ENCODE measurements at places on chromosomes 2 and 18. TPM values are rescaled to one million over a fixed set of nuclear protein-coding genes. Genes with fewer than 3 reads are reported as not detected.

DNA sequence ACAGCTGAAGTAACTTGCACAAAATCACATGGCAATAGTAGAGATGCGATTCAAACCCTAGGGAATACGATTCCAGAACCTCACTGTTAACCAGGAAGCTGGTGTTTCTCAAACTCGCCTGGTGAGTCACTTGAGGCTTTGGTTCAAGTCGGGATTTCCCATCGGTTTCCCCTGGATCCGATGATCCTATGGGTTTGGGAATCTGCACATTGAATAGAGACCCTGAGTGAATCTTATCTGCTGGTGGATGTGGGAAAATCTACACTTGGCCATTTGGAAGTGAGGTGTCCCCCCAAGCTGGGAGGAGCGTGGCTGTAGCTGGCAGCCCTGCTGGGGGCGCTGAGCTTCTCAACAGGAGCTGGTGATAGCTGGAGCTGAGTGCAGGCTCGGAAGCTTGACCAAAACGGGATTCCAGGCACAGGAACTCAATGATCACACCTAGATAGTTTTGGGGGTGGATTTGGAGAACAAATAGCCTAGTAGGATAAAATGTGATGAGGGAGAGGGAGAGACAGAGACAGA, 135.4 kb downstream of the PRKCE start:
- peaks cover 13% of the 10 kb centered on the region for H3K4me1 ChIP-seq
- no peak for DNase-seq
- no peak overlapping the region for H3K27ac ChIP-seq
- no peak overlapping the region for H3K4me3 ChIP-seq
- H3K36me3 ChIP-seq = no peaks in the 10 kb centered on the region
- H3K27me3 ChIP-seq = no peaks in the 10 kb centered on the region

Gene ZNG1B
- 26.0 TPM for total RNA-seq

GRCh38 chr18:2420367-2420766, 150.9 kb downstream of the METTL4 start:
- no peaks in the 10 kb centered on the region for H3K36me3 ChIP-seq
- H3K4me1 ChIP-seq = no peaks in the 10 kb centered on the region
- no peaks in the 10 kb centered on the region for H3K27me3 ChIP-seq
- no peak overlapping the region for H3K4me3 ChIP-seq

Gene LRRC30
- not detected for total RNA-seq

DNA sequence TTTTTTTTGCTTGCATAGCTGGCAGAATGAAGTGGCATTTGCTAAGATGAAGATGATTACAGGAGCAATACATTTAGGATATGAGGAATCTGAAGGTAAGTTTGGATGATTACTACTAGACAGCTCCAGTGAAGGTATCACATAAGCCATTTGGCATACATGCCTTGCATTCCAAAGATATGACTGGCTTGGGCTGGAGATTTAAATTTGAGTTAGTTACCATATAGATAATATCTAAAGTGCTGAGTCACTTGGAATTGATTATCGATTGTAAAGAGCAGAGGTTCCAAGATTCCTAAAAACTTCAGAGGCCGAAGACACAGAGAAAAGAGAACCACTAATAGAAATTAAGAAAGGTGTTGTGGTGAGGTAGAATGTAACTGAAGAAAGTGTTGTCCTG, 1026.4 kb downstream of the DSC3 start:
- DNase-seq = no peak
- H3K36me3 ChIP-seq = no peaks in the 10 kb centered on the region
- no peak overlapping the region for H3K4me3 ChIP-seq
- no peaks in the 10 kb centered on the region for H3K27me3 ChIP-seq

DNA sequence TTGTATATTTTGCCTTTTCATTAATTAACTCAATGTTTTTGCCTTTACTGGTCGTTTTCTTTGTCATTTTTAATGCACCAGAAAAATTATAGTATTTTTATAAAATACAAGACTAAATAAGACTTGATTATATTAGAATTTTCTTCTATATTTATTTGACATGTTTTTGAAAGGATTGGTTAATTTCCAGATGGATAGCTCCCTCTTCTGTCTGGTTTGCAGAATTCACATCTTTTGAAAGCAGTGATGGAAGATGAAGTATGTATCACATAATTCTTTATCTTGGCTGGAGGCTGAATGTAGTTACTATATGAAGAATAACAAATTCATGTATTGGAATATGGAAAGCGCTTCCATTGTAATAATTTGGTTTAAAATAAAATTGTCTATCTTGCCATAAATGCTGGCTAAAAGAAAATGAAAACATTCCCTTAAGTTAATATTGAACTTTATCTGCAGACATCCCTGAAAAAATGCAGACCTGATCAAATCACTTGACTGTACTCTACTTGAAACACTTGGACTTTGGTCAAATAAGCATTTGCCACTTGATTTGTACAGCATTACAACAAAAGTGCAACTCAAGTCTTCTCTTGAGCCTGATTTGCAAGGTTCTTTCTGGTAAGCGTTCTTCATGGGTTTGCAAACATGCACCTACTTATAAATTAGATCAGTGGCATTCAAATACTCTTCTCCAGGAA, 86.3 kb upstream of the EFEMP1 start:
- peaks cover 12% of the 10 kb centered on the region for H3K4me1 ChIP-seq
- H3K27ac ChIP-seq = no peak overlapping the region
- no peaks in the 10 kb centered on the region for H3K36me3 ChIP-seq
- no peaks in the 10 kb centered on the region for H3K27me3 ChIP-seq

DNA sequence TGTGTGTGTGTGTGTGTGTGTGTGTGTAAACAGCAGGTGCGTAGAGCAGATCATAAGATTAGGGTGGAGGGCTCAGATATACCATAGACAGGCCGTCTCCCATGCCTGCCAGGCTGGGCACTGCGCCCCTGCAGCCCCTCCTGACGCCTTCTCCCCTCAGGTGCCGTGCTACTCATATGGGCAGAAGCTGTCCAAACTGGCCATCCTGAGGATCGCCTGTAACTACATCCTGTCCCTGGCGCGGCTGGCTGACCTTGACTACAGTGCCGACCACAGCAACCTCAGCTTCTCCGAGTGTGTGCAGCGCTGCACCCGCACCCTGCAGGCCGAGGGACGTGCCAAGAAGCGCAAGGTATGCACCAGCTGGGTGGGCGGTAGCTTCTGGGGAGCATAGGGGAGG, 10.0 kb downstream of the ATOH8 start:
- DNase-seq = no peak
- peaks cover 44% of the 10 kb centered on the region for H3K36me3 ChIP-seq
- no peak overlapping the region for H3K27ac ChIP-seq

Gene PIAS2
- total RNA-seq = 28.0 TPM

DNA sequence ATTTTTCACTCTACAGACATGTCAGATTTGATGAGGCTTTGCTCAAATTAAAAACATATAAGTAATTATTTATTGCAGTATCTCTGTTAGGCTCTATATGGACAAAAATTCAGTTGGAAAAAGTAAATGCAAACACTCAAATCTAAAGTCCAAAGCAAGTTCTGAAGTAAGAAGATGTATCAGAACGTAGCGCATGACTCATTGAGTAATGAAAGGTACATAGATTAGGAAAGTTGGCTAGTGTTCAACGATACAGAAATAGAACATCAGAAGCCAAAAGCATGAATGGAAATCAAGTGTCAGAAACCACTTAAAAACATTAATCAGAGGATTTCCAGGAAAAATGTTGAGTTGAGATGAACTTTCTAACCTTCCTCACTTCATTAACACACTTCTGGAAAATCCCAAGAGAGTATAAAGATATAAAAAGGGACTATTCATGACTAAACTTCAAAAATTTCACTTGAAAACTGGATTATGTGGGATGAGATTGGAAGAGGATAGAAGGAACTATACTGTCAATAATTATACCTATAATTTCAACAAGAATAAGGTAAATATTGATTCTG, 494.1 kb downstream of the LRRTM4 start:
- H3K36me3 ChIP-seq = no peaks in the 10 kb centered on the region
- no peak overlapping the region for H3K27ac ChIP-seq
- no peaks in the 10 kb centered on the region for H3K4me1 ChIP-seq
- no peak for DNase-seq

- H3K4me3 ChIP-seq = no peak overlapping the region
- H3K27me3 ChIP-seq = no peaks in the 10 kb centered on the region
- DNase-seq = no peak
- H3K36me3 ChIP-seq = no peaks in the 10 kb centered on the region
These were observed 99.0 kb downstream of the TSHZ1 start for GRCh38 chr18:75309564-75309963.

Gene TCF7L1
- total RNA-seq = 7.3 TPM

Gene SLC14A1
- total RNA-seq = 5.5 TPM

Gene CCBE1
- 14.1 TPM for total RNA-seq

- peaks cover 17% of the 10 kb centered on the region for H3K27me3 ChIP-seq
- H3K36me3 ChIP-seq = no peaks in the 10 kb centered on the region
- DNase-seq = no peak
- peak overlapping the region; percentile 11 for H3K4me3 ChIP-seq
- H3K27ac ChIP-seq = no peak overlapping the region
These were observed 7.2 kb downstream of the GAD1 start for GRCh38 chr2:170823898-170824215.

Gene DPP4
- 16.4 TPM for total RNA-seq

DNA sequence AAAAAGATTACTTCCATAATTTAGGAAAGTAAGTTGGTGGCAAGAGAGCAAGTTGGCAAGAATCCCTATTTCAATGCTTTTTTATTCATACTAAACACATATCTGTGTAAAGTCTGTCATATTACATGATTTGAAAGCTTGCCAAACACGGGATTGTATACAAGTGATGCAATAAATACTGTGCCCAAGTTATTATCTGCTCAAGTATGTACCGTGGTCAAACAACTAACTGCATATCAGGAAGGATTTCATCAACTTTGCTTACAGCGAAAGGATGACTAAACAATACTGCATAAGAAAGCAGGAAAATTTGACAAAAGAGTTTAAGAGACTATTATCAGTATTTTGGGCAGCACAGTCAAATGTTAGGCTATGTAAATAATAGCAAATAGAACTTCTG, 69.6 kb upstream of the SCN1A start:
- no peak overlapping the region for H3K4me3 ChIP-seq
- no peak for DNase-seq
- no peaks in the 10 kb centered on the region for H3K4me1 ChIP-seq
- H3K27ac ChIP-seq = no peak overlapping the region
- H3K27me3 ChIP-seq = no peaks in the 10 kb centered on the region
- no peaks in the 10 kb centered on the region for H3K36me3 ChIP-seq

Gene VIL1
- total RNA-seq = not detected

DNA sequence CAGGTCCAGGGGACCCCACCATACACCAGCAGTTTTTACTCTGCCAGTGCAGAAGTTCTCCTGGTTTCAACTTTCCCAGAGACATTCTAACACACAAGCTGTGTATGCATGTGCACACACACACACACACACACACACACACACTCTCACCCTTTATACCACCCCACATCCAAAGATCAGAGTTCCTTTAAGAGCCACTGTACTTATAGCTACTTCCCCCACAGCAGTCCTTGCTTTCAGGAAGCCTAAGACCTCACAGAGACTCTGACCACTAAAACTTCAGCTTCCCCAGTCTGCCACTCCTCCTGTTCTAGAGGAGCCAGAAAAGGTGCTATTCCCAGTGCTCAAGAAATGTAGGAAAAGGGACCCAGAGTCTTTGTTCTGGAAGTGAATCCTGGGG, 107.8 kb downstream of the ZNF521 start:
- peaks cover 12% of the 10 kb centered on the region for H3K4me1 ChIP-seq
- no peak overlapping the region for H3K4me3 ChIP-seq
- H3K27me3 ChIP-seq = no peaks in the 10 kb centered on the region
- no peaks in the 10 kb centered on the region for H3K36me3 ChIP-seq

- H3K27me3 ChIP-seq = no peaks in the 10 kb centered on the region
- H3K4me3 ChIP-seq = no peak overlapping the region
- no peaks in the 10 kb centered on the region for H3K36me3 ChIP-seq
- H3K27ac ChIP-seq = no peak overlapping the region
- no peak for DNase-seq
- no peaks in the 10 kb centered on the region for H3K4me1 ChIP-seq
These were observed 52.7 kb downstream of the TMEM200C start for GRCh38 chr18:5842653-5843052.

Gene ADAM17
- total RNA-seq = 70.6 TPM

DNA sequence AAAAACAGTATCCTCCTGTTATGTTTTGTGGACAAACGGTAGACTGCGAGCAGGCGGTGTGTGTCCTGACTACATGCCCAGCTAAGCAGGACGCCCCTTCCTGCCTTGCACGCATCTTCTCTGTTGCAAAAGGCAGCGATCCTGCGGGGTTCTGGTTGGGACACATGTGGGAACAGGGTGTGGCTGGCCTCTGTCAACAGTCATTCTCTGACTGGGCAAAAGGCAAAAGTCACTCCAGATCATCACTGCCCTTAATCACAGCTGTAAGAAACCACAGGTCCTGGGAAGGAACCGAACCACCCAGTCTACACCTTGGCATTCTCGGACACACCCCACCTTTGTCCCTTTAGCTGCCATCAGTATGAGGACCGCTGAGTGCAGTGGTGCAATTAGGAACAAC, 44.3 kb upstream of the TMEM87B start:
- H3K4me1 ChIP-seq = no peaks in the 10 kb centered on the region
- no peak overlapping the region for H3K4me3 ChIP-seq
- no peak overlapping the region for H3K27ac ChIP-seq
- H3K27me3 ChIP-seq = no peaks in the 10 kb centered on the region

DNA sequence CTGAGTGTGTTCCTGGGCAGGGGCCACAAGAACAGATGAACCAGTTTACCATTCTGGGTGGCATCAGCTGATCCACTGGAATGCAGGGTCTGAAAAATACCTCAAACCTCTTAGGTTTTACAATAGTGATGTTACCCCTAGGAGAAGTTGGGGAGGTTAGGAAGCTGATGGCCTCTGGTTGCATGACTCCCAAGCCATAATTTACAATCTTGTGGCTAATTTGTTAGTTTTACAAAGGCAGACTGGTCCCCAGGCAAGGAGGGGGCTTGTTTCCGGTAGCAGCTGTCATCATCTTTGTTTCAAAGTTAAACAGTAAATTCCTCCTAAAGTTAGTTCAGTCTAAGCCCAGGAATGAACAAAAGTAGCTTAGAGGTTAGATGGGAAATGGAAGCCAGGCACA, 113.8 kb upstream of the SLC38A11 start:
- no peaks in the 10 kb centered on the region for H3K36me3 ChIP-seq
- H3K27me3 ChIP-seq = no peaks in the 10 kb centered on the region
- no peak overlapping the region for H3K4me3 ChIP-seq
- no peak for DNase-seq

DNA sequence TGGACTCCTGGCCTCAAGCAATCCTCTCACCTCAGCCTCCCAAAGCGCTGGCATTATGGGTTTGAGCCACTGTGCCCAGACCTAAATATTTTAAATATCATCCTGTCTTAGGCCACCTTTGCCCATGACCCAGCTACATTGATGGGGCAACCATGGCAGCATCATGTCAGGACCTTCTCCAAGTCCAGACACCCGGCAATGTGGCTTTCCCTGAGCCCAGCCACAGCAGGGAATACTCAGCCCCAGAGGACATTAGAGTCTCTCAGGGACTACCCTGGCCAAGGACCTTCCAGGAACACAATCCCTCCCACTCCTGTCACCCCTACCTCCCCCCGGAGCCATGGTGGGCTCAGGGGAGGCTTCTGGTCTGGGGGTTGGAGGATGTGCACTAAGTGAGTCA, 72.8 kb downstream of the SMAD7 start:
- peaks cover 8% of the 10 kb centered on the region for H3K4me1 ChIP-seq
- DNase-seq = no peak
- H3K27me3 ChIP-seq = no peaks in the 10 kb centered on the region
- H3K36me3 ChIP-seq = no peaks in the 10 kb centered on the region
- H3K4me3 ChIP-seq = no peak overlapping the region

Gene NT5C1B
- total RNA-seq = not detected

GRCh38 chr2:112147382-112148168, 9.4 kb downstream of the FBLN7 start:
- H3K27me3 ChIP-seq = no peaks in the 10 kb centered on the region
- H3K27ac ChIP-seq = no peak overlapping the region
- H3K4me3 ChIP-seq = no peak overlapping the region

Gene PSD4
- total RNA-seq = 49.8 TPM

- DNase-seq = no peak
- no peaks in the 10 kb centered on the region for H3K4me1 ChIP-seq
- no peak overlapping the region for H3K27ac ChIP-seq
- H3K36me3 ChIP-seq = no peaks in the 10 kb centered on the region
- H3K4me3 ChIP-seq = no peak overlapping the region
These were observed 24.2 kb downstream of the CENPA start for GRCh38 chr2:26809876-26810577.
